ENCODE measurements at places on chromosomes 5 and 9. TPM values are rescaled to one million over a fixed set of nuclear protein-coding genes. Genes with fewer than 3 reads are reported as not detected.

- DNase-seq, result no peak
These were observed 69.0 kb downstream of the TSPAN17 start for GRCh38 chr5:176716320-176716719.

DNA sequence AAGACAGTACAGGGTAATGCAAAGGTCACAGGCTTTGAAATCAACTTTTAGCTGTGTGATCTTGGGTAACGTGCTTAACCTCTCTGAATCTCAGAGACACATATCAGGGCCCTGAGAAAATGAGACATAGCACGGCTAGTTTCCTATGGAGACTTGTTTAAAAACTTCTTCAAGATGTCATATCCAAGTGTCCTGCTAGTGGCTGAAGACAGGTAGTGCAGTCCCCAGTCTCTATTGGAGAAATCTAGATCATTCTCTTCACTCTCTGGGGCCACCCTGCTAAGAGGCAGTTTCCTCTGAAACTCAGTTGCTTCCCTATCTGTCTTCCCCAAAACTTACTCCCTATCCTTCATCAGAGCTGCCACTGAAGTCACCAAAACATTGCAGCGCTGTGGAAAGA lies 30.3 kb upstream of the GRXCR2 start:
- DNase-seq, result no peak

DNA sequence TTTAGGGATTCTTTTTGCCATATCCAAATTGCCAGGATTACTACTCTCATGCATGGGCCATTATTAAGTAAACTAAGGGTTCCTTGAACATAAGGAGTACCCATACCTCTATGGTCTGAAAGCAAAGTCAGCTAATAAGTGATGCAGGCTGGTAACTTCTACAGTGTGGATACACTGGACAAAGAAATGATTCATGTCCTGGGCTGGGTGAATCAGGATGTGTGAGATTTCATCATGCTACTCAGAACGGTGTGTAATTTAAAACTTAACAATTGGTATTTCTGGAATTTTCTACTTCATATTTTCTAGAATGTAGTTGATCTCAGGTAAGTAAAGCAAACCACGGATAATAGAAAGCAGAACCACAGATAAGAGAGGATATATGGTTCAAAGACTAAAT lies 428.8 kb downstream of the CHSY3 start:
- no peak for DNase-seq

- no peak for DNase-seq
These were observed 324.4 kb downstream of the PRELID2 start for GRCh38 chr5:145510769-145511168.

Gene PGM5
- 29.7 TPM for total RNA-seq

DNA sequence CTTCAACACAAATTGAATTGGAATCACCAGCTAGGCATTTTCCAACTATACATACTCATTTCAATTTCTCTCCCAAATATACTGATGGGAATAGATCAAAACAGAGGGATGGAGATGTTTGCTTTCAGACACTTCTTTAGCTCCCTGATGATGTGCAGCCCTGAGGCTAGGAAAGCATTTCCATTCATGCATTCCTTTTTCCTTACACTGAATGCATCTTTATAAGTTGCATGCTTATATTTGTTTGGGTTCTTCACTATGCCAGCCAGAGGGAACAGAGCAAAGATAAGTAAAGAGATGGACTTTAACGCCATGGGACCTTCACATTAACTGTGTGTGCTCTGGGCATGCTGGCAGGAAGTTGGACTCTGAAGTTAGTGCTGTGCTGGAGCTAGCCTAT lies 696.5 kb upstream of the CDH9 start:
- DNase-seq, result no peak

- DNase-seq, result no peak
These were observed 745.6 kb upstream of the ZNF608 start for GRCh38 chr5:125491986-125492492.

DNA sequence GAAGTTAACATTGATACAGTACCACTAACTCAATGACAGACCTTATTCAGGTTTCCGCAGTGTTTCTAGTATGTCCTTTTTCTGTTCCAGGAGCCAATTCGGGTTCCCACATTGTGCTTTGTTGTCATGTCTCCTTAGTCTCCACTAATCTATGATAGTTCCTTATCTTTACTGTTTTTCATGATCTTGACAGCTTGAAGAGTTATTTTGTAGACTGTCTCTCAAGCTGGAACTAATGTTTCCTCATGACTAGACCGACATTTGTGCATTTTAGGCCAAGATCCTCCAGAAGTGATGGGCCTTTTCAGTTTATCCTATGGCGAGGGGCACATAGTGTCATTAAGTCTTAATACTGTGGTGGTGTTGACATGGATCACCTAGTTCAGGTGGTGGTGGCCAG lies 104.2 kb downstream of the MACROH2A1 start:
- DNase-seq, result no peak

GRCh38 chr9:134787601-134788531 lies 92.7 kb upstream of the FCN2 start:
- no peak for DNase-seq

DNA sequence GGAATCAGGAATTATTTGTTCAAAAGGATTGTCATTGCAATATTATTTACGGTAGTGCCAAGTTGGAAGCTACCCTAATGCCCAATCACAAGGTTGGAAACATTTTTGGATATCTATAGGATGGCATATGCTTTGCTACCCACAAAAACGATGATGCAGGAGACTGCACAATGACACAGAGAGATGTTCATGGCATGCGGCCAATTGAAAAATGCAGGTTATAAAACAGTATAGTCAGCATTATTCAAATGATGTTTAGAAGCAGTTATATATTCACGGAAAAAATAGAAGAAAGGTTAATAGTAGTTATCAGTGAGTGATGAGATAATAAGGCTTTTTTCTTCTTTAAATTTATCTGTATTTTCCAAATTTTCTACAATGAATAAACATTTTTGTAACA lies 5.9 kb upstream of the ACSL6 start:
- no peak for DNase-seq

Gene MYMK
- total RNA-seq, result not detected

Gene DPYSL3
- 28.2 TPM for total RNA-seq

Gene SPATA31C1
- not detected for total RNA-seq

DNA sequence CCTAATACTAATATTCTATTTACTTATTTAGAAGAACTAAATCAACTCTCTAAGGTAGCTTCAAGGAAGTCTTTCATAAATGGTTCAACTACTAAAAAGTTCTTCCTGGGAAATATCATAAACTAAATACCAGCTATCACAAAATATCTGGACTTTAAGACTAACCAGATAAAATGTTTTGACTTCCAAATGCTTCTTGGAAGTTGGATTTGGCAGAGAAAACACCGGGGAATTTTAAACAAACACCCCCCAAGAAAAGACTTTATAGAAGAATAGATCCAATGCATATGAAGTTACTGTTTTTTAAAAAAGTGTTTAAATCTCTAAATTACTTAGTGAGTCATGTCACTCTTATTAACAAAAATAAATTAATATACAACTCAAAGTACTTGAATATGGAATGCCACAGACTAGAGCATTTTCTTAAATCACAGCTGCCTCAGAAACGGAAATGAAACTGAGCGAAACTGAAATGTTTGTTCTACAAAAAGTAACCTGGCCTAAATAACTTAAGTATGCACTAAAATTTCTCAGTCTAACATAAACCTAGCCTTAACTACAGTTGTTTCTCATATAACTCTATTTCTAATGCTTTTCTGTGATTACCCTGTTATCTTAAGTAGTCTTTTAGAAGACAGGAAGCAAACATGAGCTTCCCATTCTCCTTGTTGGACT lies 6.8 kb downstream of the ABCA1 start:
- no peak for DNase-seq

Gene SLIT3
- total RNA-seq, result 9.4 TPM

DNA sequence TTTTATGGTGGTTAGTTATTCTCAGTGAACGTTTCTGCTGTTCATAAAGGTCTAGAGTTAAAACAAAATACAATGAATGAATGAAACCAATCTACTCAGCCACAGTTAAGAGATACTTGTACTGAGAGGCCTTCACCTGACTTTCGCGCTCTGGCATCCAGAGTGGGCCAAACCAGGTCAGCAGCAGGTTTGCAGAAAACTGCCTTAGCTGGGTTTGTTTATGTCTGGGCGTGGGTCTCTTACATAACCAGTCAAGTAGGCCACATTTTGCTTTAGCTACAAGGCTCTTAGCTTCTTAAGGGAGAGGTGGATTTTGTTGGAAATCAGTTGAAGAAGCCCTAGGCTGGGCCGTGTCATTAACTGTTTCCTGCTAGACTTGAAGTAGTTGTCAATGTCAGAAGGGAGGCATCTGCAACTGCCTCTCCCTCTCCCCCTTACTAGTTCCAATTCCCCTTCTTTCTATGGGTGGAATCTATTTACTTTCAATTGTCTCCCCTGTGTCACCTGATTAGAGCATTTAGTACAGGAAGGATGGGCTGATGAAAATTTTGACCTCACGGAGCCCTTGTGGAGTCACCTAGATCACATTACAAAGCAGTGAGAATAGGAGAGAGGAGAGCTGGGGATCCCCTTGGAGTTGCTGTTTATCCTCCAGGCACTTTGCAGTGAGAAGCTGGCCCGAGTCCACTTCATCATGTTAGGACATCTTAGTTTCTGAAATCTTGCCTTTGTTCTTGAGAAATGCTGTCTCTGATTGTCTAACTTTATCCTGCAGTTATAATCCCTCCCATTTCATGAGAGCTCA lies 200.5 kb downstream of the ARHGEF28 start:
- DNase-seq, result no peak

- no peak for DNase-seq
These were observed 233.3 kb downstream of the PCSK1 start for GRCh38 chr5:96199713-96200183.

GRCh38 chr9:127215268-127216209 lies 49.0 kb upstream of the GARNL3 start:
- no peak for DNase-seq

GRCh38 chr5:8694545-8694944 lies 825.6 kb downstream of the MTRR start:
- DNase-seq, result no peak

Gene CTSV
- total RNA-seq, result 1.9 TPM

GRCh38 chr5:34930870-34931269 lies 1.5 kb downstream of the DNAJC21 start:
- no peak for DNase-seq

DNA sequence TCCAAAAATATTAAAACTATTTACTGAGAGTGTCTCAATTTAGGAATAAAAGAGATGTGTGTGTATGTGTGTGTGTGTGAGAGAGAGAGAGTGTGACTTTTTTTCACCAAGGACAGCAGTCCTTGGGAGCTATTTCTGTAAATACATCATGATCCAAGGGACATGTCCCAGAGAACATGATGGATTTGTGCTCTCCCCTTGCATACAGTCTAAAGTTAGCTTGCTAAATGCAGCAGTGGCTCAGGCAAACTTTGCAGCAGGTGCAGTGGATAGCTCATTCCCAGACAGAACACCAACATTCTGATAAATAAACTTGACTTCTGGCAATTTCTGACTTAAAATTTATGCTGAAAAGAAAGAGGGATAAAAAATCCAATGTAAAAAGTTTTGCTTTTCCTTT lies 55.4 kb upstream of the SGCD start:
- DNase-seq, result no peak

- DNase-seq, result no peak
These were observed 47.7 kb upstream of the GLRX start for GRCh38 chr5:95870105-95870672.

- DNase-seq, result no peak
These were observed 384.8 kb downstream of the PRR16 start for GRCh38 chr5:120848883-120849282.

GRCh38 chr9:136346927-136347465 lies 16.5 kb downstream of the DNLZ start:
- no peak for DNase-seq

DNA sequence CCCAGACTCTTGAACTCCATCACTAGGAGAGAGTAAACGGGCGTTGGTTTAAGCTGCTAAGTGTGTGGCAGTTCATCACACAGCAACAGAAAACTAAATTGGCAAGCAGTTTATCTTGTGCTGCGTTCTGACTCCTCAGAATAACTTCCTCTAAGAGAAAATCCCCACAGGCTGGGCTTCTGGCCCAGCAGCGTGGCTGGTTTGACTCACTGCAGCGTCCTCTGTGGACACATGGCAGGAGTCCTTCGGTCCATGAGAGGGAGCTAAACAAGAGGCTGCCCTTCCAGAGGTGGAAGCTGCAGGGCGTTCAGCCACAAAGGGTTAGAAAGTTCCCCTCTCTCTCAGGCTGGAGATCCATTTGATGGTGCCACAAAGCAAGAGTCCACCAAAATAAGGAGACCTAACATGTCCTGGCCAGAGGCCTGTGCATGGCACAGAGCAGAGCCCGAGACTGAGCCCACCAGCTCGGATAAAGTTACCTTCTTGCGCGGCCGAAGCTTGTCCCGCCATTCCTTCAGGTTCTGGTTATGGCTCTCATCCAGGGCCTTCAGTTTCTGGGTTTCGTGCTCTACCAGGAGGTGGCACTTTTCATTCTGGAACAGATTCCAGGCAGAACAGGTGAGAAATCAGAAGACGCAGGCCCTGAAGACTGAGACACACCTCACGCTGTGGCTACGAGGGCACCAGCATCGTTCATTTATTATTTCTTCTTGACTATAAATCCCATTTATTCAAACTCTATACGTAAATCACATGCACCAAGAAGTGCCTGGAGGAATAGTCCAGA lies 46.2 kb upstream of the FBXW11 start:
- DNase-seq, result no peak

Gene SLC36A2
- not detected for total RNA-seq

- no peak for DNase-seq
These were observed 3.3 kb downstream of the PTGES start for GRCh38 chr9:129749575-129749974.

Gene SPINK7
- total RNA-seq, result not detected

DNA sequence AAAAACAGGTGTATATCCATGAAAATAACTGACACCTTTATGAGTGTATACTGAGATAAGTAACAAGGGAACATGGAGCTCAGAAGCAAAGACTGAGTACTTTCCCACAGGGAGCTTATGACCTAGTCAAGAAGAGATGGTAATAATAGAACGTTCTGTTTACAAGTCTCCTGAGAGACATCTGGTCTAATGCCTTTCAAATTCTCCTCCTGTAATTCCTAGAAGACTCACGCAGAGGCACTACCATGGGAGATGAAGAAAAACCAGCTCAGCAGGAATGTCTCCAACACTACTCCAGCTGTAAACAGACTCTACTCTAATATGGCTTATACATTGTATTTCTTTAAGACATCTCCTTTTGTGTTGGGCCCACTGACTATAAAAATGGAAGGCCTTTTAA lies 503.6 kb upstream of the TUSC1 start:
- no peak for DNase-seq

GRCh38 chr5:160555971-160556631 lies 134.4 kb downstream of the PTTG1 start:
- DNase-seq, result no peak

Data from Peyer's patch (tissue), 4 donors.